ENCODE measurements at places on chromosomes 3 and 15.

DNA sequence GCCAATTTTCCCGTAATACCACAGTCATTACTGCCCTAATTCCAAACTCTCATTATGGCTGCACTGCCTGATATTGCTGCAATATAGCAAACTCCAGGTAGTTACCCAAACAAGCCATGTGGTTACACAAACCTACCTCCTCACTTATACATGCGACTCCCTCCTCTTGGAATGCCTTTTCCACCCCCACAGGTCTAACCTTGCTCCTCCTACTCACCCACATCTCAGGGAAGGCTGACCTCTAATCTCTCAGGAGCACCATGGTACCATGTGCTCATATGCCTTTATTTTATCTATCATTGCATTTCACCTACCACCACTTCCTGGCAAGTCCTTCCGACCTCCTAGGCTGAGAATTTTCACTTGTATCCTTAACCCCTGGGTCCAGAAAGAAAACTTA lies 2.9 kb downstream of the RBPMS2 start:
- no peak for DNase-seq

DNA sequence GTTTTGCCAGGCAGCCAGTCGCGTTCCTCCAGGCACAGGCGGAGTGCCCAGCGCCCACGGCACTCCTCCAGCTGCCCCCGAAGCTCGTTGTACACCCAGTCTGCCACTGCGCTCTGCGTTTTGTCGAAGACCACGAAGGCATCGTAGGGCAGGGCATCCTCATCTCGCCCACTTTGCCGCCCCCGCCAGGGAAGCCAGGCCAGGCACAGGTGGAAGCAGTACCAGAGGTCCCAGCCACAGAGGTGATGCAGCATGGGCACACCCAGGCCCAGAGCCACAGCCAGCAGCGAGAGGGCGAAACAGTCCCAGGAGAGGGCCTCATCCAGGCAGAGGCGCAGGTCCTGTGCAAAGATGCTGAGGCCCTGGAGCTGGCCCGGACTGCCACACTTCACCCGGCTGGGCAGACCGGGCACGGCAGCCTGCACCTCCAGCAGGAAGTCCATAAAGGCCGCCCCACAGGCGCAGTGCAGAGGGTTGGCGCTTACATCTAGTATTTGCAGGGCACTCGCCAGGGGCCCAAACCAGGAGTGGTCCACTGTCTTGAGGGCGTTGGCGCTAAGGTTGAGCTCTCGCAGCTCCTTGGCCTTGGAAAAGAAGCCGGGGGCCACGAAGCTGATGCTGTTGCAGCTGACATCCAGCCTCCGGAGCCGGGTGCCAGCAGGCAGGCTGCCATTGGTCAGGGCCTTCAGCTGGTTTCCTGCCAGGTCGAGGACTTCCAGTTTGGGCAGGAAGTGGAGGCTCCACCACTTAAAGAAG lies 3.7 kb downstream of the TLR9 start:
- peak; percentile 77 for DNase-seq

DNA sequence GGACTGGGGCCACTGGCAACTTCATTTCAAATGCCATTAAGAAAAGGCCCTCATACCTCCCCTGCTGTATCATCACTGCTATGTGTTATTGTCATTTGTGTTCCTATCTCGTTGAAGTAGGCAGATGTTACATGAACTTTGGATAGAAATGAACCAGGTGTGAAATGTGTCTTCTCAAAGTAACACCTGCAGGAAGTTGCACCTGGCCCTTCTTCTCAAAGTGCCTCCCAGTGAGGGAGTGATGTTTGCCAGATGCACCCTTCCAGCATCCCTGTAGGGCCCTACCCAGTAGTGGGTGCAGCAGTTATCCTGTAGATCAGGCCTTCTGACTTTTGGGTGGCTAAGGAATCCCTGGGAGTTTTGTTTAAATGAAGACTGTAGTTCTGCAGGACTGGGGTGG lies 197.7 kb upstream of the CTNNB1 start:
- DNase-seq, result no peak

- no peak for DNase-seq
These were observed 2.3 kb downstream of the CAMK1 start for GRCh38 chr3:9767418-9767817.

- DNase-seq, result no peak
These were observed 78.1 kb downstream of the ITGB5 start for GRCh38 chr3:124809039-124809438.
